ENCODE measurements at places on chromosomes 5 and 9.

DNA sequence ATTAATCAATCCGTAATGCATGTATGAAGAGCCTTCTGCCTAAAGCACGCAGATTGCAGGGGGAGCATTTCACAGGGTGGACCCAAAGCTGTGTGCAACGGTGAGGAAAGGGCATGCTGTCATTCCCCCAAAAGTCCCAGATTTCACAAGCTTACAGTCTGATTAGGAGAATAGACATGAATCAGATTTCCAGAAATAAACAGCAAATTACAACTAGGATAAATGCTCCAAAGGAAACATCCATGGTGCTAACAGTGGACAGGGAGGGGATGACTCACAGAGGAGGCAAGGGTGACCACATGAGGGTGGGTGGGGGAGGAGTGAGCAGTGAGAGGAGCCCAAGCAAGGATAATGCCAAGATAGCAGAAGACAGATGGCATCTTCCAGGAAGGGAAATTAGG lies 258.4 kb upstream of the TAS2R1 start:
- peak; percentile 72 for DNase-seq

GRCh38 chr5:91641730-91642350 lies 258.7 kb upstream of the ARRDC3 start:
- peak; percentile 3 for DNase-seq

DNA sequence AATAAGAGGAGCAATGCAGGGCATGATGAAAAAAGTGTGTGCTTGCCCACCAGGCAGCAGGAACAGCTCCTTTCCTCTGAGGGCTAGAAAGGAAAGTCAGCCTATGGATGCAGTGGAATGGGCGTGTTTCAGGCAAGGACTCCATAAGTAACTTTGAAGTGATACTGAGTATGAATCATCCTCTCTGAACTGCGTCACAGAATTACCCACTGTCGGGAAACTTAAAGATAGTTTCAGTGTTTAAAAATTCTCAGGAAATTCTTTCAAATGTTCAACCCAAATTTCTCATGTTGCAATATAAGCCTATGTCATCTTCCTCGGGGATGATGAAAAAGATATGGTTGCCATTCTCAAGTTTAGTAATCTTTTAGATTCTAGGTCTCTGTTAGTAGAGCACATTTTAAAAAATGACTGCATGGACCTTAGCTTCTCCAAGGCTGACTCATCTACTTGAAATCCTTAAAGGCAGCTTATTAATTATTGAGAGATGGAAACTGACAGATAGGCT lies 27.7 kb downstream of the PTCD2 start:
- peak; percentile 83 for DNase-seq

- no peak for DNase-seq
Observed at GRCh38 chr5:153573326-153574033, 83.0 kb downstream of the GRIA1 start.

DNA sequence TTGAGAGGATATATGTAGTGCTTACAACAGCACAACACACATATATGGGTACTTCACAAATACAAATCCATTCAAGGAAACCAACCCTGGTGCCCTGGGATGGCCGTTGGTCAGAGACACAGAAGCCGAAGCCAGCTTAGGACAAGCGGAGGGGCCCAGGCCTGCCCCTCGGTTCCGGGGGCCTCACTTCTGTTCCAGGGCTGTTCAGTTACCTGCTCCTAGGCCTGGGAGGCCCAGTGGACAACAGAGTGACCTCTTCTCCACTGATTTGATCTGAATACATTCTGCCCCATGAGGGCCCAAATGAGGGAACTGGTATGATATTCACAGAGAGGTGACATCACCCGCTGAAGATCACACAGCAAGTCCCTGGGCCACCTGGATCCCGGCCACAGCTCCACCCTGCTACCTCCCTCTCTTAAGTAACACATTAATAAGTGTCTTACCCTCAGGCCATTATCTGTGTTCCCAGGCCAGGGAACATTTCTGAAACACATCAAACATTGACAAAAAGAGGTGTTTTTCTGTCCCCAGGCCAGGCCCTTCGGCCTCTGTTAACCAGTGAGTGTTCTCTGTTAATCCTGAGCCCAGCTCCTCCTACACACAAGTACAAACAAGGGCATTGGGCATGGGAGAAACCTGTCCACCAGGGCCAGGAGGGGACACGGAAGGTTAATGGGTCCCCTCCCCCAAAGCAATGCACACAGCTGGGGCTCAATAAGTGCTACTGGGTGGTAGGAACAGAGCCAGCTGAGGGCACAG lies 4.5 kb upstream of the GRHPR start:
- DNase-seq, result no peak

- no peak for DNase-seq
Observed at GRCh38 chr9:136960938-136961275, 8.8 kb downstream of the LCN12 start.

DNA sequence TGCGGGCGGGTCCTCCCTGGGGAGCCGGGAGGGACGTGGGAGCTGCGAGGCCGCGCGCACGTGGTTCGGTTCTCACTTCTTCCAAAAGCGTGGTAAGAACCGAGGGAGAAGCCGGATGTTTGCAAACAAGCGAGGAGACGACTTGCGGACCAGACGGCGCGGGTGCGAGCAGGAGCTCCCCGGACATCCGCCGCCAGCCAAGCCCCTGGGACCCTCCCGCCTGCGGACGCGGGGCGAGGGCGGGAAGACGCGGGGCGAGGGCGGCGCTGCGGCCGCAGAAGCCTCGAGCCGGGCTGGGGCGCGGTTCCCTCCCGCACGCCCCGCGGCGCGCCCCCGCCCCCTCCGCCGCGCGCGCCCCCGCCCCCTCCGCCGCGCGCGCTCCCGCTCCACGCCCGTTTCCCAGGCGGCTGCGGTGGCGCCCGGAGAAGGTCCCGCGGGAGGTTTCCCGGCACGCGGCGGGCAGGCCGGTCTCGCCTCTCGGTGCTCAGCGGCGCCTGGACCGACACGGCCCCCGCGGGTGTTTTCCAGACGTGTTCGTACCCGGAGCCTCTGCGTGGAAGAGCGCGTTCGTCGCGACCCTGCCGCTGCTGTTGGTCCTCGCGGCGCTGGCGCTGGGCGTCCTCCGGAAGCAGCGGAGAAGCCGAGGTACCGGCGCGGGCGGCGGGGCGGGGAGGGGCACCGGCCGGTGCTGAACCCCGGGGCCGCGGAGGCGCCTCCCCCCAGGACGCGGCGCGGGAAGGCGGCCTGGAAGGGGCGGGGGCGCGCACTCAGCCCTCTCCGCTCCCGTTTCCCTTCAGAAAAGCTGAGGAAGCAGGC lies 12.8 kb downstream of the BTNL9 start:
- DNase-seq, result no peak

- no peak for DNase-seq
Observed at GRCh38 chr9:96135753-96136290, 166.2 kb downstream of the HSD17B3 start.

DNA sequence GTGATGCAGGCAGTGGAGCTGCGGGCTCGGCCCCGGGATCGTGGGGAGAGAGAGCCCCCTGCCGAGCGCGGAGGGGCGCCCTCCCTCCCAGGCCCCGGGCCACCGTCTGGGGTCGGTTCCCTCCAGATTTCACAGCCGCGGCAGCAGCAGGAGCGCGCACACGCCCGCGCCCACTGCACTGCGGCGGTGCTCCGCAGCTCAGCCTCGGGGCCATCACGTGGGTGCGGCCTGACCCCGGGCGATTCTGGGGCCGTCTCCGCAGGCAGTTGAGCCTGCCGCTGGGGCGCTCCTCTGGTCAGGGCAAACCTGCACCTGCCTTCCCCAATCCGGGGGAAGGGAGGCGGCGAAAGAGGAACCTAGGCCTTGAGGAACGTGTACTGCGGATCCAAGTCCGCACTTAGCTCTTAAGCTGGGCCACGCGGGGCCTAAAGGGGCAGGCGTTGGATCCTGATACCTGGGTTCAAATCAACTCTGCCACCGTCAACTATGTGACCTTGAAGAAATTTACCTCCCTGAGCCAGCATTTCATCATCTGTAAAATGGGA lies 9.4 kb upstream of the DELE1 start:
- DNase-seq, result no peak

- DNase-seq, result no peak
Observed at GRCh38 chr5:68658810-68659372, 434.9 kb upstream of the SLC30A5 start.

DNA sequence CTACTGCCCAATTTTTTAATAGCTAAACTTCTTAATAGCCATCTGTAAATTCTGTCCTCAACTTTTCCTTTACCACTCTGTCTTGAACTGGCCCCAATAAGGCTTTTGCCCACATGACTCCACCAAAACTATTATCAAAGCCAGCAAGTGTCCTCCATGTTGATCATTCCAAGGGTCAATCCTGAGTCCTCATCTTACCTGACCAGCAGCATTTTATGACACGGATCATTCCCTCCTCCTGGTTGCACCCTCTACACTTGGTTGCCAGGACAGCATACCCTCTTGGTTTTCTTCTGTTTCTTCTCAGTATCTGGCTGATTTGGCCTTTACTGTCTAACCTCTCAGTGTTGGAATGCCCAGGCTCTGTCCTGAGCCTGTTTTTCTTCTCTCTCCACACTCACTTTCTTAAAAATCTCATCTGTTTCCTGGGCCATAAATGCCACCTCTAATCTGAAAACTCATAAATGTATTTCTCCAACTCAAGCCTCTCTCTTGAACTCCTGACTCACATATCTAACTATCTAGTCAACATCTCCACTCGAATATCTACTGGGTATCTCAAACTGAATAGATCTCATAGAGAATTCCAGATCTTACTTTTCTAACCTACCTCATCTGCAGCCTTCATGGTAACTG lies 40.0 kb upstream of the CDC42SE2 start:
- no peak for DNase-seq

DNA sequence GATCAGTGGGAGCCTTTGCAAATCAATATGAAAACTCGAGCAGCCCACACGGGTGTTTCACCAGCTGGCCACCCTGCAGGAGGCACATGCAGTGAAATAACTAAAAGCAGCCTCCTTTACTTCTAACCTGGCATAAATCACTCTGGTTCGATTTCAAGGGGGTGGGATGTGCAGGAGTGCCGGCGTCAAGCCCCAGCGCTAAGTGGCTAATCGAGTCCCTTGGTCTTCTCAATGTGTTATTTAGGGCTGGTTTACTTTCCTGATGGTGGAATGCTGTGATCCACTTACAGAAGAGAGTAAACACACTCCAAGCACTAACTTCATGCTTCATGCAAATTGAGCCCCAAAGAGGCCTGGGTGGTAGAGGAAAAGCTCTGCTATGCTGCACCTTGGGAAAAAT lies 109.4 kb downstream of the TMEM174 start:
- no peak for DNase-seq

DNA sequence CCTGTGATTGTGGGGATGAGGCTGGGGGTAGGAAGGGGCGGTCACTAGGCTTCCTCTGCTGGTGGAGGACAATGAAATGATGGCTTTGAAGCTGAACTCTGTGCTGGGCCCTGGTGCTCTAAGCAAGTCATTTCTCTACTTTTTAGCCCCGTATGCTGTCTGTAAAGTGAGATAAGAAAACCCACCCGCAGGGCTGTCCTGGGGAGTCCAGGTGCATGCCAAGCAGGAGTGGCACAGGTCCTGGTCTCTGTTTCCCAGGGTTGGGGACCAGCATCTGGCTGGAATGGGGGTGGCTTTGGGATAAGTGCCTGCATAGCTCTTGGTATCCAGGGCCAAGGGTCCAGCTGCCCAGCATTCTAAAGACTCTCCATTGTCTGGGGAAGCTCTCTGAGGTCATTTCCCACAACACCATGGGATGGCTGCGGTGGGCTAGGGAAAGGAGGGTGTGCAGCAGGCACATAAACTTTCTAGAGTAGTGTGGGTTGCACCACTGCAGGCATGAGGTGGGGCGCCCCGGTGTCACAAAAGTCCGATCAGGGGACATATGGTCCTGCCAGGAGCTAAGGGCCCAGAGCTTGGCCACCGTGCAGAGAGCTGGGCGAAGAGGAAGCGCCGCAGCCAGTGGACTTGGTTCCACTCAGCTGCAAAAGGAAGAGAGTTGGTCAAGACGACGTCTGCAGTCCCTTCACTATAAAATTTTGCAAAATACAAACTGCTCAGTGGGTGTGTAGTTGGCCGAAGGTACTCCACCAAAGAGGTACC lies 25.6 kb upstream of the GTF3C5 start:
- DNase-seq, result no peak

DNA sequence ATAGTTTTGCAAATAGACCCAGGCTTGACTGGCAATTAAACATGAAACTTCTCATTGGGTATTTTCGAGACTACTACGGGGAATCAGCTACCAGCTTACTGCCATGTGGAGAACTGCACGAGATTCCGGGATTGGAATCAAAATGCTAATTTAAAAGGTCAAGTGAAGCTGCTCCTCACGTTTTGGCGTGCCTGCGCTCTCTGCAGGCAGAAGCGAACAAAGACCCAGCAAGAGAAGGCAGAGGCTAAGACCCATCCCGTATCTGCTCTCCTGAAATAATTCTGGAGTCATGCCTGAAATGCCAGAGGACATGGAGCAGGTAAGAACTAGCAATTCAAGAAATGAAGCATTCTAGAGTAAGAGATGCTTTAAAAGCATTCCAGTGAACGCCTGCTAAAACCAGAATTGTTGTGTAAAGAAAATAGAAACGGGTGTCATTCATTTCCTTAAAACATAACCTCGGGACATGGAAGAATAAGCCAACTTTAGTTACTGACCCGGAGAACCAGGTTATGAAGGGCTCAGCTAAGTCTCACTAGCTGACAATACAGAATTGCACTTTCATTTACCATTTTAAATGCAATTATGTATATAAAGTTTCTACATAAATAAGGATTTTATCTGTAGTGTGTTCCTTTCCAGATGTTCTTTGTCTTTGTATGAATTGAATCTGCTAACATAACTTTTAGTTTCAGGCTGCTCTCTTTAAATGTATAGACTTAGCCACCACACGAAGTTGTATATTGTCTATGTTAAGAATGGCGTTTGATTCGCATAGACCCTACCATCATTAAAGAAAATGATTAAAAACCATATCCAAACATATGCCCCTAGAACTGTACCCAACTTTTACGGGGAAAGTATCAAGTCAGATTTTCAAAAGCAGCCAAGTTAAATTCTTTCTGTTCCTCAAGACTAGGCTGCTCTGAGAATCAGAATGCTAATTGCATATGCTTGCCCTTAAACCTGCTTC lies 2.0 kb upstream of the MAT2B start:
- DNase-seq, result no peak

DNA sequence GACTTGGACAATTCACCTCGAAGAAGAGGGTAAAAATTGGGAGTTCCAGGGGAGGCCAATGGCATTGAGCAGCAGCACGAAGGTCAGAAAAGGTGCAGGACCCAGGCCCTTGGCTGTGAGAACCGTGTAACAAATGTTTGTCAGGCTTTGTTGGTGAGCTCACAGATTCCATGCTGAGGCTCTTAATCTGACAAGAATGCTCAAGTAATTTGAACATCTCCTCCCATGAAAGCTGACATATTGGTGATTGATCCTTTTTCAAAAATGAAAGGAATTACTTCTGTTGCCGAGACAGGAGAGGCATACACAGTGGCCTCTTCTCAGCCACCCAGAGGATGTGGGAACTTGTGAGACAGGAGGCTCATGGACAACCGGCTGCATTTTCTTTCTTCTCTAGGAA lies 11.6 kb downstream of the RAI14 start:
- no peak for DNase-seq

- no peak for DNase-seq
Observed at GRCh38 chr5:73005886-73006285, 50.0 kb downstream of the FCHO2 start.

- no peak for DNase-seq
Observed at GRCh38 chr9:8388132-8388531, 588.6 kb upstream of the DMAC1 start.

Data from AG04450 (cell line).